ENCODE measurements at places on chromosomes 6 and 20. TPM values are rescaled to one million over a fixed set of nuclear protein-coding genes. Genes with fewer than 3 reads are reported as not detected.

Gene SEMG1
- total RNA-seq = not detected

Gene SRMS
- total RNA-seq = not detected

Gene SOBP
- 1.3 TPM for total RNA-seq

Gene BMP2
- 0.38 TPM for total RNA-seq

Gene CASS4
- total RNA-seq = not detected

Gene TPMT
- total RNA-seq = 5.6 TPM

Gene TMEM200A
- total RNA-seq = 0.07 TPM

Gene ETV7
- not detected for total RNA-seq

Gene TMC2
- total RNA-seq = not detected

Gene OOEP
- total RNA-seq = not detected

Gene RXRB
- total RNA-seq = 18.4 TPM
